Adrenal gland (tissue), 19 donors: ENCODE measurements at places on chromosomes 5 and 9. TPM values are rescaled to one million over a fixed set of nuclear protein-coding genes. Genes with fewer than 3 reads are reported as not detected.

DNA sequence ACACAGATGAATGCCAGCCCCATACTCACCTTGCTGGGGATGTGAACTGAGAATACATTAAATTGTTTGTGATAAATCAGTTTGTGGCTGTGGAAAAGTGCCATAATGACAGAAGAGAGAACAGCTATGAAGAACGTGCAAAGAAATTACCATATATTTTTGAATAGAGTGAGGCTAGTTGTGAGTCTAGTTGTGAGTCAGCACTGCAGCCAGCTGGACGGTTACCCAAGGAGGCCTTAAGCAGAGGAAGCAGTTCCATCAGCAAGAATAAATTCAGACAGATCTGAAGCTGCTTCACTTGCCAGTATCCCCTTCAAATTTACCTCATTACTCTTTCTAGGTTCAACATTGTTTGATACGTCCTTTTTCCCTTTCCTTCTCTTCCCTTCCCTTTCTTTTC lies 446.0 kb downstream of the MTRR start:
- H3K4me1 ChIP-seq, result no peaks in the 10 kb centered on the region
- H3K27me3 ChIP-seq, result no peaks in the 10 kb centered on the region
- no peak overlapping the region for H3K4me3 ChIP-seq
- no peaks in the 10 kb centered on the region for H3K36me3 ChIP-seq

- no peak overlapping the region for H3K27ac ChIP-seq
- H3K36me3 ChIP-seq, result no peaks in the 10 kb centered on the region
- H3K4me1 ChIP-seq, result no peaks in the 10 kb centered on the region
- no peak overlapping the region for H3K4me3 ChIP-seq
- H3K27me3 ChIP-seq, result no peaks in the 10 kb centered on the region
These were observed 6.7 kb upstream of the WNT8A start for GRCh38 chr5:138077064-138077696.

GRCh38 chr5:174596429-174596828 lies 128.0 kb upstream of the MSX2 start:
- peaks cover 22% of the 10 kb centered on the region for H3K27me3 ChIP-seq
- H3K36me3 ChIP-seq, result no peaks in the 10 kb centered on the region

- H3K27me3 ChIP-seq, result no peaks in the 10 kb centered on the region
- no peaks in the 10 kb centered on the region for H3K36me3 ChIP-seq
- peaks cover 16% of the 10 kb centered on the region for H3K4me1 ChIP-seq
- no peak overlapping the region for H3K27ac ChIP-seq
These were observed 7.3 kb upstream of the RPS6 start for GRCh38 chr9:19387317-19387716.

GRHPR gene
- 133 TPM for polyA plus RNA-seq

GRCh38 chr5:150190503-150190979 lies 679 bp downstream of the SLC6A7 start:
- no peak overlapping the region for H3K4me3 ChIP-seq
- H3K27ac ChIP-seq, result no peak overlapping the region
- H3K27me3 ChIP-seq, result peaks cover 23% of the 10 kb centered on the region
- DNase-seq, result no peak
- H3K4me1 ChIP-seq, result no peaks in the 10 kb centered on the region

DNA sequence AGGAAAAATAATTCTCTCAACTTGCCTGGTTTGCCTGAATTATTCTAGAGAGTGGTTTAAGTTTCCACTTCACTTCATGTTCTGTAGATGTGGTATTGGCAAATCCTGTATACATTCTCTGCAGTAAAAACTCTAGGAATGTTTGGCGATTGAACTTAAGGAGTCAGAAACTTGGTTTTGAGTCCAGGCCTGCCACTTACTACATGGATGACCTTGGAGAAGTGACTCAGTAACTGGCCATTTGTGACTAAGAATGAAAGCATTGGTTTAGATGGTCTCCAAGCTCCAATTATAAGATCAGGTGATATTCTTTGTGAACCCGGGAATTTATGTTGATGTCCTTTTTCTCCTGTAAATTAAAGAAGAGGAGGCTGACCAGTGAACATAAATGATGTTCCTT lies 233.8 kb downstream of the GAS1 start:
- H3K4me1 ChIP-seq, result no peaks in the 10 kb centered on the region
- no peak overlapping the region for H3K4me3 ChIP-seq
- no peak for DNase-seq
- no peaks in the 10 kb centered on the region for H3K36me3 ChIP-seq
- H3K27ac ChIP-seq, result no peak overlapping the region
- no peaks in the 10 kb centered on the region for H3K27me3 ChIP-seq

- H3K4me1 ChIP-seq, result no peaks in the 10 kb centered on the region
- no peaks in the 10 kb centered on the region for H3K36me3 ChIP-seq
- H3K27me3 ChIP-seq, result no peaks in the 10 kb centered on the region
- peak overlapping the region; percentile 24 for H3K27ac ChIP-seq
- no peak overlapping the region for H3K4me3 ChIP-seq
These were observed 306.4 kb upstream of the PANK3 start for GRCh38 chr5:168885324-168886120.

AHRR gene
- 0.88 TPM for polyA plus RNA-seq

PTPDC1 gene
- 11.8 TPM for polyA plus RNA-seq

DNA sequence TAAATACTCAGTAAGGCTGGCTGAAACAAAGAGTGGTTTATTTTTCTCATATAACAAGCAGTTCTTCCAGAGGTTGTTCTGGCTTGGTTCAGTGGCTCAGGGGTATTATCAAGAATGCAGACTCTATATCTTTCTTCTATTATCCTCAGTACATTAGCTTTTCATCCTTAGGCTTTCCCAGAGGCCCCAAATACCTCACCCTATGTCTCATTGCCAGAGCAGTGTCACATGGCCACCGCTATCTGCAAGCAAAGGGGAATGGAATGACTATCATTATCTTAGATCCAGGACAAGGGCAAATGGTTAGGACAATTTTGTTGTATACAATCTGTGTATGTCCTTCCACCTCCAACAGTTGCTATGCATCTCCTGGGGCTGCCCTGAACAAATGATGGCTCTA lies 69.0 kb upstream of the SNX2 start:
- no peak overlapping the region for H3K4me3 ChIP-seq
- H3K36me3 ChIP-seq, result no peaks in the 10 kb centered on the region
- H3K4me1 ChIP-seq, result no peaks in the 10 kb centered on the region
- H3K27me3 ChIP-seq, result no peaks in the 10 kb centered on the region
- DNase-seq, result no peak

DNA sequence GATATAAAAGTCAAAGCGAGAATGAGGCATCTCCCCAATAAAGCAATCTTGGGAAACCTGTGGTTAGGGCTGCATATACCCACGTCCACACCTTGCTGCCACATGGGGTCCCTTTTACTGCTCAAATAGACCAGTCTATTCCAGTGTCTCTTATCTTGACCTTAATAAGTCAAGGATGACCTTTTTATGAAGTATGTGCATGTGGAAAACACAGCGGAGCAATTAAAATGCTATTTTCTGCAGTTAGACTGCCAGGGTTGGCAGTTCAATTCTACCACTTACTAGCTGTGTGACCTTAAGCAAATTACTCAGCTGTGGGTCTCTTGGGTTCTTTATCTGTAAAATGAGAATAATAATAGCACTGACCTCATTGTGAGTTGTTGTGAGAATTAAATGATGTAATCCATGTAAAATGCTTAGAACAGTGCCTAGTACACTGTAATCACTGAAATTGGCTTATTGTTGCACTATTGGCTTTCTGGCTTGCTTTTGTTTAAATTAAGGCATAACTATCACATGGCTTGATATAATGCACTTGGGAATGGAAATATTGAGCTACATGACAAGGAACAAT lies 67.8 kb upstream of the HSPB3 start:
- no peak overlapping the region for H3K4me3 ChIP-seq
- no peak for DNase-seq
- no peaks in the 10 kb centered on the region for H3K4me1 ChIP-seq

GRCh38 chr9:121686930-121687541 lies 35.6 kb downstream of the DAB2IP start:
- peak; percentile 81 for DNase-seq
- no peaks in the 10 kb centered on the region for H3K36me3 ChIP-seq
- H3K4me3 ChIP-seq, result no peak overlapping the region
- no peak overlapping the region for H3K27ac ChIP-seq
- H3K27me3 ChIP-seq, result no peaks in the 10 kb centered on the region

SOHLH1 gene
- not detected for polyA plus RNA-seq

- no peaks in the 10 kb centered on the region for H3K4me1 ChIP-seq
- no peaks in the 10 kb centered on the region for H3K36me3 ChIP-seq
- H3K27me3 ChIP-seq, result no peaks in the 10 kb centered on the region
- no peak overlapping the region for H3K4me3 ChIP-seq
- DNase-seq, result no peak
- H3K27ac ChIP-seq, result no peak overlapping the region
These were observed 469.4 kb downstream of the RASEF start for GRCh38 chr9:82593501-82593900.
